Fibroblast of skin of left biceps (primary cell): ENCODE measurements at places on chromosomes 6 and 20.
A peak's percentile ranks its signal among the peaks of the same experiment; 100 is the strongest.

GRCh38 chr6:52201493-52201892 is 15.3 kb downstream of the IL17A start:
- no peak for DNase-seq

GRCh38 chr6:139265512-139266190 is 26.1 kb downstream of the TXLNB start:
- no peak for DNase-seq

DNA sequence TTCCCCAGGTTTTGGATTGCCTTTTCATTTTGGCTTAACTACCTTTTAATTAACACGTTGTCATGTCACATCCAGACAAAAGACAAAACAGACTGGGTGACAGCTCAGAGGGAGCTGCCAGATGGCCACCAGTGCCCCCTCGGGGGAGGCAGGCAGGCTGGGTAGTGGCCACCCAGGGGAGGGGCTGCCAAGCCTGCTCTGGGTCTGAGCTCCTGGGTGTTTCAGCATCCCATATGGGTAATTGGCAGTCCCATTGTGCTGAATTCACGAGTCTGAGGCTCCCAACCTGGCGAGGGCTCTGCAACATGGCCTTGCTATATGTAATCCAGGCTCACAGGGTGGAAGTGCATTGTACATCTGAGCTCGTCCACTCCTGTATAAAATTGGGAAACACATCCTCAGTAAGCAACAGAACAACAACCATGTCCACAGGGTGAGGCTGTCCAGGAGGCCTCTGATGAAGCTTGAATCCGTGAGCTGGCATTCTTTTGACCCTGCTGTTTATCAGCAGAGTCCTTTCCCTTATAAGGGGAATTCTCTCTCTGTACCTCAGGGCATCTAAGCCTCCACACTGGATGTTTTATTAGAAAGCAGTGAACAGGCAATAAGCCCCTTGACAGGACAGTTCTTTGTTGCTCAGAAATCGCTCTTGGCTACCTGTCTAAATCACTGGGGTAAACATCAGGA is 111.7 kb upstream of the SLC22A23 start:
- DNase-seq, result no peak

DNA sequence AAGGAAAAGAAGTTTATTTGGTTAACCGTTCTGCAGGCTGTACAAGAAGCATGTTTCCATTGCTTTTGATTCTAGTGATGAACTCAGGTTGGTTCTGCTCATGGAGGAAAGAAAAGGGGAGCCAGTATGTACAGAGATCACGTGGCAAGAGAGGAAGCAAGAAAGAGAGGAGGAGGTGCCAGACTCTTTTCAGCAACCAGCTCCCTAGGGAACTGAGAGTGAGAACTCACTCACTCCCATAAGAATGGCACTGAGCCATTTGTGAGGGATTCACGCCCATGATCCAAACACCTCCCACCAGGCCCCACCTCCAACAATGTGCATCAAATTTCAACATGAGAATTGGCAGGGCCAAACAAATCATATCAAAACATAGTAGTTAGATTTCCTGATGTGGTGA is 649.1 kb downstream of the EPM2A start:
- peak; percentile 47 for DNase-seq

DNA sequence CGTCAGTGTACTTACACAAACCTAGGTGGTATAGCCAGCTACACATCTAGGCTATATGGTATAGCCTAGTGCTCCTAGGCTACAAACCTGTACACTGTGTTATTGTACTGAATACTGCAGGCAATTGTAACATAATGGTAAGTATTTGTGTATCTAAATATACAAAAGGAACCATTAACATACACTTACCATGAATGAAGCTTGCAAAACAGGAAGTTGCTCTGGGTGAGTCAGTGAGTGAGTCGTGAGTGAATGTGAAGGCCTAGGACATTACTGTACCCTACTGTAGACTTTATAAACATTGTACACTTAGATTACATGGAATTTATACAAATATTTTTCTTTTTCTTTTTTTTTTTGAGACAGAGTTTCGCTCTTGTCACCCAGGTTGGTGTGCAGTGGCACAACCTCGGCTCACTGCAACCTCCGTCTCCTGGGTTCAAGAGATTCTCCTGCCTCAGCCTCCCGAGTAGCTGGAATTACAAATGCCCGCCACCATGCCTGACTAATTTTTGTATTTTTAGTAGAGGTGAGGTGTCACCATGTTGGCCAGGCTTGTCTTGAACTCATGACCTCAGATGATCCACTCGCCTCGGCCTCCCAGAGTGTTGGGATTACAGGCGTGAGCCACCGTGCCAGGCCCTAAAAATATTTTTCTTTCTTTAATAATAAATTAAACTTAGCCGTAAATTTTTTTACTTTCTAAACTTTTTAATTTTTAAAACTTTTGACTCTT is 15.4 kb upstream of the KIAA1755 start:
- DNase-seq, result peak; percentile 41

DNA sequence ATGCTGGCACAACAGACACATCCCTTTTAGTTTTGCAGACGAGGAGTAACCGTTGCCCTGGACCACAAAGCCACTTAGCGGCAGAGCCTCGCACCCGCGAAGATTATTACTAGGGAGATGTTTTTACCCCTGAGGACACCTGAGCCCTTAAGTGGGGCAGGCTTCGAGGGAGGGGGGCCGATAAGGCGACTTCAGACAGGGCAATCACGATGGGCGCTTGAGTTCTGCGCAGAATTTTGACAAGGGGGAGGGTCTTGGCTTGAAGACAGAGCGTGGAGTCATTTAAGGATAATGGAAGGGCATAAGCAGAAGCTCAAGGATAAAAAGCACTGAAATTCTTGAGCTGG is 650 bp upstream of the TTK start:
- no peak for DNase-seq

DNA sequence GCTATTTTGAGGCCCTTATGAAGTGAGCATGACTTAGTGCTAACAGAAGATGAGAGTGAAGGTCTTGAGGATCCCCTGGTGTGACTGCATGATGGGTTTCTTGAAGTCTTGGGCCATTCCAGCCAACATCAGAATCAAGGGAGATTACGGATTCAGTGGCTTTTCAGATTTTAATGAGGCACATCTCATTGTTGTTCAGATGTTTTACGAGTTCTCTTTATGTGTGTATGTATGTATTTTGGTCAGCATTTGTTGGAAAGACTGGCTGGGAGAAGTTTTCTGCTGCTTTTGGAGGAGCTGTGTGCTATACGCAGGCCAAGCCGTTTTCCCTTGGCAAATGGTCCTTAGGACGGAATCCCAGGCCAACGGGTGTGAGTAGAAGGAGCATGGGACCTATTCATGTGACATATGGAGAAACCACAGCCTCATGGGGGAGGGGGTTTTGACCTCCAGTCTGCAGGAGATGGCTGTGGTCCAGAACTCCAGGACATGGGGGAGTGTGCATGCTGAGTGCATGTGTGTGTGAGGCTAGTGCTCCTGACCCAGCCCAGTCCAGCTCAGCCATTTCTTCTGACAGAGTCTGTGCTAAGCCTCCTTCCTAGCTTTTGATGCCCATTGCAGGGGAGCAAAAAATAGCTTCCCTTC is 35.3 kb downstream of the CHMP4B start:
- DNase-seq, result no peak

- DNase-seq, result no peak
These were observed 236.6 kb downstream of the PLCB1 start for GRCh38 chr20:8368670-8369069.

DNA sequence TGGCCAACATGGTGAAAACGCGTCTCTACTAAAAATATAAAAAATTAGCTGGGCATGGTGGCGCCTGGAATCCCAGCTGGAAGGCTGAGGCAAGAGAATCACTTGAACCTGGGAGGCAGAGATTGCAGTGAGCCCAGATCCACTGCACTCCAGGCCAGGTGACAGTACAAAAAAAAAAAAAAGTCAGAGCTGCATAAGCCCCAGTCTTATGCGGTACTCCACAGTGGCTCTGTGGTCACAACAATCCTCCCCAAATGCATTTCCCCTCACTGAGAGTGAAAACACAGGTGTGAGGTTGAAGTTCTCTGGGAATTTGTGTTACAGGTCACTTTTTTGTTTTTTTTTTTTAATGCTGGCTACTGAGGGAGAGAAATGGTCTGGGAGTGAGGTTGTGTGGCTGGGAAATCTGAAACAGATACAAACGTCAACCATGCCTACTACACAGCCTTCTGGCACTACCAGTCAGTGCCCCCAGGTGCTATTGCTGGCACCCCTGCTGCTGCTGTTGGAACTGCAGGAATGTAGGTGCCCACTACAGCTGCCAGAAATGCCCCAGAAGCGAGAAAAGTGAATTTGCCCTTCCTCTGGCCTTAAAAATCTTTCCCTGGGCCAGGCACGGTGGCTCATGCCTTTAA is 5.7 kb downstream of the MRPS26 start:
- DNase-seq, result no peak

DNA sequence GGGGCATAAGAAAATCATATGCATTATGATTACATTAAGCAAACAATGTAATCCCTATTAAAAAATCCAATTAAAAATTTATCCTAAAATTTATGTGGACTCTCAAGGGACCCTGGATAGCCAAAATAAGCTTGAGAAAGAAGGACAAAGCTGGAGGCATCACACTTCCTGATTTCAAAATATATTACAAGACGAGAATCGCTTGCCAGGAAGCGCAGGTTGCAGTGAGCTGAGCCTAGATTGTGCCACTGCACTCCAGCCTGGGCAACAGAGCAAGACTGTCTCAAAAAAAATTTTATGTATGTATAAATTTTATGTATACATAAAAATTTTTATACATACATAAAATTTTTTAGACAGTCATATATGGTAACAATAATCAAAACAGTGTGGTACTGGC is 48.5 kb upstream of the GCNT2 start:
- no peak for DNase-seq

DNA sequence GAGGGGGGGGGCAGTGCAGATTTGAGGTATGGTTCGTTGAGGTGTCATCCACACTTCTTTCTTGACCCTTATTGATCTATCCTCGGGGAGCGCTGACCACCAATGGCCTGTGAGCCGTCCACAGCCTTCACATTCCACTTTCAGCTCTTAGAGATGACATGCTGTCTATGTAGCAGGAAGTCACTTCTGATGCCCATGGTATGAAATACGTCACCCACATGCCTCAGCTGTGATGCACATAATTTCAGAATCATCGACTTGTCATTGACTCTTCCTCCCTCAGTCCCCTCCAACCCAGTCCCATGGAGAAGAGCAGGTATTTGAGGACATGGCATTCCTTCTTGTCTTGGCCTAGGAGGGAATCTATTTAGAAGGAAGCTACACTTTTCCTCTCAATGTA is 4.7 kb upstream of the ADGRF5 start:
- no peak for DNase-seq

GRCh38 chr6:150282806-150283205 is 86.0 kb upstream of the IYD start:
- no peak for DNase-seq
